ENCODE measurements at places on chromosomes 5 and 9.

DNA sequence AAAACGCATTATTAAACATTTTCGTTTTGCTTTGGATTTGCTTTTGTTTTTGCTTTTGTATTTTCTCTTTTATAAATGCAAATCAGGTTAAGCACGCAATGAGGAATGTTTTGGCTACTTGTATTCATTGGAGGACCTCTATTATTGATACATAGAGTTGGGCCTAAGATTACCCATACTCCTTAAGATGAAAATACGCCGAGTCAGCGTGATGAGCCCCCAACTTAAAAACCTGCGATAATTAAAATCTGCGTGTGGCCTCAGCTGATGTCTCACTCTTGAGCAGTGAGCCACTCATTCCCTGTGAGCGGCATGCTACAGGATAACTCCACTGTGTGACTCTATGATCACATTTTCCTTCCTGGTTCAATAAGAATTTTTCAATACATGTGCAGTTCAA is 518.3 kb downstream of the IRX1 start:
- no peak for DNase-seq

DNA sequence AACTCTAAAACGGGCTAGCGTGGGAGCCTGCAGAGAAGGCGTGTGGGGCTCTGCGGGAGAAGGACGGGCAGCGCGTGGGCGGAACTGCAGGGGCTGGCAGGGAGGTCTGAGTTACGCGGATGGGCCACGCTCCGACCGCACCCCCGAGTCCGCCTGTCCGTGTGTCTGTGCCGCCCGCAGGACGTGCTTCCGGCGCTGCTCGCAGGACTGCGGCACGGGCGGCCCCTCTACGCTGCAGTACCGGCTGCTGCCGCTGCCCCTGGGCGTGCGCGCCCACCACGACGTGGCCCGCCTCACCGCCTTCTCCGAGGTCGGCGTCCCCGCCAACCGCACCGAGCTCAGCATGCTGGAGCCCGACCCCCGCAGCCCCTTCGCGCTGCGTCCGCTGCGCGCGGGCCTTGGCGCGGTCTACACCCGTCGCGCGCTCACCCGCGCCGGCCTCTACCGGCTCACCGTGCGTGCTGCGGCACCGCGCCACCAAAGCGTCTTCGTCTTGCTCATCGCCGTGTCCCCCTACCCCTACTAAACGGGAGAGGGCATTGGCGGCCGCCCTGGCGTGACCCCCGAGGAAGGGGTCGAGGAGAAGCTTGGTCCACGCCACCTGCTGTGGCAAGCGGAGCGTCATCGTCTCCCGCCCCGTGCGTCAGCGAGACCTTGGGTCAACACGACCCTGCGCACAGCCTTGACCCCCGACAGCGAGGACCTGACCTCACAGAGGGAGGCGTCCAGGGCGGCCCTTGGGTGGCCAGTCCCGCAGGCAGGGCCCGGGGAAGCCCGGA is 11.4 kb upstream of the ASS1 start:
- peak; percentile 43 for DNase-seq

- no peak for DNase-seq
Observed at GRCh38 chr9:81390792-81391456, 298.4 kb downstream of the TLE1 start.

GRCh38 chr9:76415154-76415553 is 20.9 kb upstream of the RFK start:
- DNase-seq = no peak

DNA sequence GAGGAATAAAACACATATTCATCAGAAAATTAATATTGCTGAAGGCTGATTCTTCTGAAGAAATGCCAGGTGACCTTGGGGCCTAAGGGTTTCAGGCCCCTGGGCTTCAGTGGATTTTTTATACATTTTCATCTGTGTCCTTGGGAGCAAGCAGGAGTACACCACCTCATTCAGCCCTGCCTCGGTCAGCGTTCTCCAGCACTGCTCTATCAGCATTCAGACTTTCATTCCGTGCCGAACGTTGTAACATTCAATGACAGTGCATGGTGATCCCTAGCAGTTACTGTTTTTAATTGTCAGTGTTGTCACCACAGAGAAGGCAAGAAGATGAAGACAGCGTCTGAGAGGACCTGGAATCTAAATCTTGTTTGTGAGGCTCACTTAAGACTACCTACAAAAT is 490.4 kb downstream of the DNAH5 start:
- no peak for DNase-seq

- no peak for DNase-seq
Observed at GRCh38 chr5:21236104-21236503, 1248.1 kb upstream of the CDH18 start.

DNA sequence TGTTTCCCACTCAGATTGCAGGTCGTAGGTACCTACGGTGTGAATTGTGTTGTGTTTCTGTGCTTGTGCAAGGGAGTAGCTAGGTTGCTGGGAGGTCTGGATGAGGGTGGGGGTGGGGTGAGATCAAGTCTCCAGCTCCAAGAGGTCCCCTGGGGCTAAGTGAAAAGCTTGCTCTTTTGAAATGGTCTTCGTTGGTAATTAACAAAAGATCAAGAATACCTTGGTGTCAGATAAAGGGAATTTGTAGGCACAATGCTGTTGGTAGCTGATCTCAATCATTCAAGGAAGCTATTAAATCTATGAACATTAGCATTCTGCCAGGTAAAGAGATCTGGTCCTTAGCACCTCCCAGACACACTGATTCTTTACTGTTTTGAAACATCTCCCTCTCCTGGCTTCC is 928 bp upstream of the PCDHGC4 start:
- DNase-seq = no peak

DNA sequence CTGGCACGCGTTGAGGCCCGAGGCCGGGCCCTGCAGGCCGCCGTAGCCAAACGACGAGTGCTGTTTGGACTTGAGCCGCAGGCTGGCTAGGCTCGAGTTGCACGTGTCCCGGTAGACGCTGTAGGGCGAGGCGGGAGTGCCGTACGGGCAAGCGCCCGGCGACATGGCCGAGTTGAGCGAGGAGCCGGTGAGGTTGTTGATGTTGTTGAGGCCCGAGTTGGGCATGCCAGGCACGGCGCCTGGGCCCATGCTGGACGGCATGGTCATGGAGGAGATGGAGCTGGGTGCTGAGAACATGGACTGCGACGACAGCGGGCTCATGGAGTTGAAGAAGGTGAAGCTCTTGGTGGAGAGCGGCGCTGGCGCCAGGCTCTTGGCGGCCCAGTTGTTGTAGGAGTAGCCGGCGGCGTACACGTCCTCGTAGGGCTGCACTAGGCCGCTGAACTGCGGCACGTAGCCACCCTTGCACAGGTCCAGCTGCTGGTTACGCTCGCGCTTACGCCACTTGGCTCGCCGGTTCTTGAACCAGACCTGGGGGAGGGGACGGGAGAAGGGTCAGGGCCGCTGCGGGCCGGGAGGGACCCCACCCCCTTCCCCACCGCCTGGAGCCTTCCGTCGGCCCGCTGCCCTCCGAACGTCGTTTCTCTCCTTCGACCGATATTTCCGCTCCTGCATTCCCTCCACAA is 5.1 kb downstream of the PITX1 start:
- no peak for DNase-seq

- no peak for DNase-seq
Observed at GRCh38 chr5:105931881-105932421, 1738.8 kb downstream of the EFNA5 start.

DNA sequence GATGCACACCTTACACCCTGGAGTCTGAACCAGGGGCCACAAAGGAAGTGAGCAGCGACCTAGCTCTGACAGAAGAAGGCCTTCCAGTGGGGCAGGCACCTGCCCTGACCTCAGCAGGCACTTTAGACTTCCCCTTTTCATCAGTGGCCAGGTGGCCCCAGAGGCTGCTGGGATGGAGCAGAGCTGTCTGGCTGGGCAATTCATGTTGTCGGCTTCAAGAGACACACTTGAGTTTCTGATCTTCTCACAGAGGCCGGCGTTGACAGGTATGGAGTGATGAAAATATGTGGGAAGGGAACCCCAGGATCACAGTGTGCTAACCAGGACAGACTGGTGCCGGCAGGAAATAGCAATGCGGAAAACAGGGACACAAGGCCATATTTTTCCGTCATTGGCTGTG is 375.5 kb downstream of the CTNND2 start:
- no peak for DNase-seq

DNA sequence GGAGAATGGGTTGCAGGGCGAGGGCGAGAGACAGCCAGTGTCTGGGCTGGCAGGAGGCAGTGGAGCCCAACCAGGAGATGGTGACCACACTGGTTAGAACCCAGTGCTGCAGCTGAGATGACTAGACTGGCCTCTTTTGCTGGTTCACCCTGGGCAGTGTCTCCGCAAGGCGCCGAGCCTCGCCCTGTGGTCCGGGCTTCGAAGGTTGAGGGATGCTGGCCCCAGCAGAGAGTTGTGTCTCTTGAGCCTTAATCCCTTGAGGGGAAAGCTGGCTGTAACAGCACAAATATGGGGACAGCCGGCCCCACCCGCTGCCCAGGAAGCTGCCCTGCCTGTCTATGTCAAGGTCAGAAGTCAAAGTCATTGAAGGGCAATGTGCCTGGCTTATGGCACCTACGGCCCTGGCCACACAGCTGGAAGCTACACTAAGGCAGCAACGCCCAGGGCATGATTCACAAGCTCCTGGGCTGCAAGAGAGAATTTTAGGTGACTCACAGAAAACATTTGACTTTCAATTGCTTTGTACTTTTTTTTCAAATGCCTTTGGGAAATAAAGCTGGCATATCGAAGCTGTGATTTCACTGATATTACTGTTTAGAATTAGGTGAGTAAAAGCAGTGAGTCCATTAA is 33.3 kb downstream of the NKX2-5 start:
- no peak for DNase-seq

GRCh38 chr5:152246401-152246800 is 158.7 kb downstream of the NMUR2 start:
- peak; percentile 1 for DNase-seq

- no peak for DNase-seq
Observed at GRCh38 chr9:122832194-122832593, 3.8 kb upstream of the PDCL start.

DNA sequence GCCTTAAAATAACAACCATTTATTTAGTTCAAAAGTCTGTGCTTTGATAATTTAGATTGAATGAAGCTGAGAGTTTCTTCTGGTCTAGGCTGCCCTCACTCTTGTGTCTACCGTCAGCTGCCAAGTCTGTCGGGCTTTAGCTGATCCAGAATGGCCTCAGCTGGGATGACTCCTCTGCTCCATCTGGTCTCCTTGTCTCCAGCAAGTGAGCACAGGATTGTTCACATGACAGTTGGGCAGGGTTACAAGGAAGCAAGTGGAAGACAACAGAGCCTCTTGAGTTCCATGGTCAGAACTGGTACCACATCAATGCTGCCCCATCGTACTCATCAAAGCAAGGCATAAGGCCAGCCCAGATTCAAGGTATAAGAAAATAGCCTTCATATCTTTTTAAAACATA is 9.0 kb downstream of the HTR1A start:
- no peak for DNase-seq

- no peak for DNase-seq
Observed at GRCh38 chr9:7209016-7209715, 451.4 kb downstream of the KDM4C start.

GRCh38 chr5:81859624-81860023 is 108.7 kb upstream of the SSBP2 start:
- no peak for DNase-seq

- DNase-seq = peak; percentile 95
Observed at GRCh38 chr9:76677481-76678055, 86.7 kb upstream of the PCA3 start.

DNA sequence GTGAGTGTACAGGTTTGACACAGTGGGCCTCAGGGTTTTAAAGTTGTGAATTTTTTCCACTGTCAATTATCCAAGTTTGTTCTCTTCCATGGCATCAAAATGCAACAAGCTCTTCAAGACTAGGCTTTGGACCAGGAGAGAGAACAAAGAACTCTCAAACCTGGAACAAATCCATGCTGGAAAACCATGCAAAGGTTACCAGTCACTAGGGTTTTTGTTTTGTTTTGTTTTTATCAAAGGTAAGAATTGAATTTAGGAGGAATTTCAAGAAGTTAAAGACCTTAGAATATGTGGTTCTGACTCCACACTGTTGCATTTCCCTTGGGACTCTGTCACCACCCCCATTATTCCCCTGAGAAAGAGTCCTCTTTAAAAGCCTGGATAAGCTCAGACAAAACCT is 191.1 kb upstream of the PIK3R1 start:
- no peak for DNase-seq

GRCh38 chr5:142821733-142822487 is 51.7 kb downstream of the ARHGAP26 start:
- DNase-seq = peak; percentile 77

- no peak for DNase-seq
Observed at GRCh38 chr9:36039696-36040095, 3.0 kb downstream of the RECK start.

DNA sequence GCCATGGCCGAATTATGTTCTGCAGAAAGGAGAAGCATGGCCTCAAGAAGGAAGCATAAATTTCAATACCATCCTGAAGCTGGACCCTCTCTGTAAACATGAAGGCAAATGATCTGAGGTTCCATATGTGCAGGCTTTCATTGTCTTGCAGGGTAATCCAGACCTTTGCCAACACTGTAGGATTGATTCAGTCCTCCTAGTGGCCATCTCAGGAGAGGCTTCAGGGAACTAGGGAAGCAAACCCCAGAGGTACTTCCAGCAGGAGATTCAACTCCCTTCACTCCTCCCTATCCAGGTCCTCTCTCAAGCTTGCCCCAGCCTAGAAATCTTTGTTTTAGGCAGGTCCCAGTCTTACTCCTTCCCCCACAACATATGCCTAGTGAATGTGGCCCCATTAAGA is 99.3 kb upstream of the HCN1 start:
- DNase-seq = no peak

- peak; percentile 87 for DNase-seq
Observed at GRCh38 chr5:38871790-38872551, 26.2 kb downstream of the OSMR start.

DNA sequence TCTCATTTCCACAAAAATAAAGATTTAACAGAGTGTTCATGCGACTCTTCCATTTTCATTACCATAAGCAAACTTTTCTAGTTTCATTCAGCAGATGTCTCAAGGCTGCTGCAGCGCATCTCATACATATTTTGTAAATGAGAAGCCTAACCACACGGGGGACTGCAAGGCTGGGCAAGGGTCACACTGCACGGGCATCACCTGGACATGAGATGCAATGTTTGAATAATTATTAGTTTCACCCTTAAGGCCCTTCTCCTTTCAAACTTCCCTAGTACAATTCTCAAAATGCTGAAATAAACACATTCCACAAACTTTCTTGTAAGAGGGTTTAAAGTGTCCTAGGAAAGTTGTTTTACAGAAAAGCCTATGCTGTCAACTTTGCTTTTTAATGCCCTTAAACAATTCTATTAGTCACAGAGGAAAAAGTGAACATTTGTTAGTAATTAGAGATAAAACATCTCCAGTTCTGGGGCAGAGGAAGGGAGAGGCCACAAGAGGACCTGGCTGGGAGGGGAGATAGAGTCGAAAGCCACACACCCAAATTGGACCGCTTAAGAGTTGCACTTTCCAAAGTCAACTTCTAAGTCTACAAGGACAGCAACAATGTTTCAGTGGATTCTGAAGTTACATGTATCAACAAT is 1.3 kb downstream of the DENND1A start:
- DNase-seq = peak; percentile 17

- DNase-seq = no peak
Observed at GRCh38 chr5:139251695-139252288, 41.7 kb upstream of the MATR3 start.

GRCh38 chr5:136080483-136081216 is 51.9 kb downstream of the TGFBI start:
- DNase-seq = peak; percentile 96

- no peak for DNase-seq
Observed at GRCh38 chr5:125582352-125582751, 835.9 kb upstream of the ZNF608 start.
